Fibroblast of gingiva (primary cell): ENCODE measurements at places on chromosomes 5 and 9.

DNA sequence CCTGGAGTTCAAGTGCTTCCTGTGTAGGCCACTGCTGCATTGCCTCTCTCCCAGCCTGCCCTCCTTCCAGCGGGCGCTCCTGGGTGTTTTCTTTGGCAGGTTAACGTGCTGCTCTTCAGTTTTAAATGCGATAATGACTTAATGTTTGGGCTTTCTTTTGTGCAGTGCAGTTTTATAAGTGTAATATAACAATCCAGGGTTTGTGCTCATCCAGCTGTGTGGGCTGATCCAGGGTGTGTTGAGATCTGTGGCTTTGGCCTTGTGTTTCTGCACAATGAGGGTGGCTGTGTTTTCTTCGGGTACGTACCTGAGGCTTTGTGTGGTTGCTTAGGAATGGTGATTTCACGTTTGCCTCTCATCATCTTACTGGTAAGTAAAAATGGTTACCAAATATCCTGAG lies 50.6 kb downstream of the PCSK5 start:
- DNase-seq: no peak

DNA sequence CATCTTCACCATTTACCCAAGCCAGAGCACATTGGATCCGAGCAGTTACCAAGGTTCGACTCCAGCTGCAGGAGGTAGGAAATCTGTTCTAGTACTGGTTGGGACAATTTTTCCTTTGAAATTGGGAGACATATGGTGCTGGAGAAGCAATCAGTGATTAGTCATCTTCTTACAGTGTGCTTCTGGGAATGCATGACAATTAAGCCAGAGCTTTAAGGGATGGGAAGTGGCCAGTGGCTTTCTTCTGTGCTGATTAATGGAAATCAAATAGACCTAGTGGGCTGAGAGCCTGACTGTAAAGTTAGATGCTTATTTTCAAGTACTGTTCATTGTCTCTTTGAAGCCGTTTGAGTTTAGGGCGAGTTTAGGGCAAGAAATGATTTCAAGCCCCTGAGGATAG lies 152.1 kb downstream of the UNC13B start:
- DNase-seq: peak; percentile 45

GRCh38 chr9:5205071-5205470 lies 19.6 kb upstream of the INSL6 start:
- no peak for DNase-seq

- DNase-seq: peak; percentile 46
Observed at GRCh38 chr9:34686732-34687131, 4.3 kb downstream of the CCL19 start.

- no peak for DNase-seq
Observed at GRCh38 chr5:135192351-135192750, 158.3 kb upstream of the PITX1 start.

DNA sequence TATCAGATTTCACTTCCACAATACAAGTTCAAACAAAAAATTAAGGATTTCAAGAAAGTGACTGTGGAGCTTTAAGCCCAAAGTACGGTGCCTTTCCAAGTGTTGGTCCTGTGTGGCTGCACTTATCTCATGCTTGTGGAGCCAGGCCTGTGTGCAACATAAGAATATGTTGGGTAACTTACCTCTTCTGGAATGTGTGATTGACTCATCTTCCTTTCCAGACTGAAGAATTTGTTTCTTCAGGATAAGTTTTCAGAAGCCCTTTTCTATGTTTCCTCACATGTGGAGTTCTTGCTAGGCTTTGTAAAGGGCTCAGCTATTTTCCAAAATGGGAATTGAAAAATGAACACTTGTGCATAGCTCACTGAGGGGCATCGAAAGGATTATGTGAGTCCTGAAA lies 485.1 kb upstream of the PAPPA start:
- DNase-seq: peak; percentile 87

DNA sequence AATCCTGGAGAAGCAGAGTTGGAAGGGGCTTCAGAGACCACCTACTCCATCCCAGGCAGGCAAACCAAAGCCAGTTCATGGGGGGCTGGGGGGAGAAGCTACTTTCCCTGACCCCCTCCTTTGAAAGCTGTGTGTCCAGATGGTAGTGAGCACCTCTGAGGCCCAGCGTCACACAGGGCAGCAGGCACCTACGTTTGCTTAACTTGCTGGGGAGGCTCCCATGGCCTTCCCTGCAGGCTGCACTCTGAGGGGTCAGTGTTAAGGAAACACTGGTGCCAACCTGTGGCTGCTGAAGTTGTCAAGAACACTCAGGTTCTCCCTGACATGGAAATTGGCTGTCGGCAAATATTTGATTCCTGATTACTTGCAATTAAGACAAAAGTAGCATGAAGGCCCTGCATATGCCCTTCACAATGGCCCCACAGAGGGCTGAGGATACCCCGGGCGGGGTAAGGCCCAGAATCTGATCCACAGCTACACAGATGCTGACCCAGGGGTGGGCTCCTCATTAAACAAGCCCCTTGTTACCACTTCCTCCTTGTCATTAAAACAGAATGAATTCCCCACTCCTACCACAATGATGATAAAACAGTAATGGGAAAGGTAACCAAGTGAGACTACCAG lies 208.5 kb downstream of the FSTL4 start:
- no peak for DNase-seq

DNA sequence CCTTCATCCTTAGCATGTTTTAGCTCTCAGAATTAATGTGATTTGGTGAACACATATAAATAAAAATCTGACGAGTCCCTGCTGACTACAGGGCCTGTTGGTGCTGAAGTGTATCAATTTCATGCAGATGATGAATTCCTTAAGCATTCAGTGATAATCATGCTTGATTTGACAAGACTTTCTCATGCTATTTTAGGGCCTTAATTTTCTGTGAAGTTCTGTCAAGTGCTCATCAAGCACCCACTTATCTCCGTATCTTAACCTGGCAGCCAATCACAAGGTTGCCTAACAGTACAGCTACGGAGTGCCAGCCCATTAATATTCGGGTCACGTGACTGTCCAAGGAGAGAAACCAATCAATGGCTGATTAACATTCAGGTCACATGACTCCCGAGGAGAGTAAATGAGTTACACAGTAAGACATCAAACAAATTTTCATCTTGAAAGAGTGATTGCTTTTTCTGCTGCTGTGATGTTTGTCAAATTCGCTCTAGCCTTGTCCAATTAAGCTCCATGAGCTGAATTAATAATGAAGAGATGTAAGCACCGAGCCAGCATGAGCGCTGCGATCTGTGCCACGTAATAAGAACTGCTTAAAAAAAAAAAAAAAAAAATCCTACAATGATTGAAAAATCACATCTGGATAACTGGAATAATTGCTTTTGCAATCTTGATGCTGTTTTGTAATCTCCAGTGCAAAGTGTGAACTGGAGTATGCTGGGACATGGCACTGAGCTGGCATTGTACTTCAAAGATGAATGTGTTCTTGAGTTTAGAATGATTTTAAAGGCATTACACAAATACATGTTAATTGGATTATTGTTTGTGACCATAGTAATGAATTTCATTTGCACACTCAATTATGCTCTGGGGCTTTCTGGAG lies 104.3 kb upstream of the SPATA31D4 start:
- DNase-seq: peak; percentile 45

DNA sequence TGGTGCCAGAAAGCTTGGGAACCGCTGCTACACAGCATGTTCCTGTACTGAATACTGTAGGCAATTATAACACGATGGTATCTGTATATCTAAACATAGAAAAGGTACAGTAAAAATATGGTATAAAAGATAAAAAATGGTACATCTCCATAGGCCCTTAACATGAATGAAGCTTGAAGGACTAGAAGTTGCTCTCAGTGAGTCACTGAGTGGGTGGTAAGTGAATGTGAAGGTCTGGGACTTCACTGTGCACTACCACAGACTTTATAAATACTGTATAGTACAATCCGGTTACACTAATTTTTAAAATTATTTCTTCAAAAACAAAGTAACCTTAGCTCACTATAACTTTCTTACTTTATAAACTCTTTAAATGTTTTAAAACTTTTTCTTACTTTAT lies 819.9 kb upstream of the GRAMD2B start:
- DNase-seq: no peak

GRCh38 chr5:179373961-179374505 lies 28.8 kb upstream of the ADAMTS2 start:
- DNase-seq: no peak

GRCh38 chr5:68047035-68047434 lies 168.5 kb upstream of the PIK3R1 start:
- peak; percentile 89 for DNase-seq

DNA sequence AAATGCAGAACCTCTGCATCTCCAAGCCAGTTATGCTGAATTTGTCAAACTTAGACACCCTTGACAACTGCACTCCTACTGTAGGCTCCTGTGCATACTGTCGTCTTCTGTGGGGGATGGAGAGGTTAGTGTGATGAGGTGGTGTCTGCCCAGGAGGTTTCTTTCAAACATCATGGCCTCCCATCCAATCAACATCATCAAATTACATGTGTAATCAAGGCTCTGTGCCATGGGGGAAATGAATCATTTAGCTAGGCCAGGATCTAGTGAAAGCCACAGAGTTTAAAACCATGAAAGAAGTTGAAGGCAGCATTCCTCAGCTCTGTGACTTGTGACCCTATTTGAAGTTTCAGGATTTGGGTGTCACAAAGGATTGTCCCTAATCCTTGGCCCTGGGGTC lies 240.6 kb downstream of the MARCHF11 start:
- DNase-seq: peak; percentile 55

DNA sequence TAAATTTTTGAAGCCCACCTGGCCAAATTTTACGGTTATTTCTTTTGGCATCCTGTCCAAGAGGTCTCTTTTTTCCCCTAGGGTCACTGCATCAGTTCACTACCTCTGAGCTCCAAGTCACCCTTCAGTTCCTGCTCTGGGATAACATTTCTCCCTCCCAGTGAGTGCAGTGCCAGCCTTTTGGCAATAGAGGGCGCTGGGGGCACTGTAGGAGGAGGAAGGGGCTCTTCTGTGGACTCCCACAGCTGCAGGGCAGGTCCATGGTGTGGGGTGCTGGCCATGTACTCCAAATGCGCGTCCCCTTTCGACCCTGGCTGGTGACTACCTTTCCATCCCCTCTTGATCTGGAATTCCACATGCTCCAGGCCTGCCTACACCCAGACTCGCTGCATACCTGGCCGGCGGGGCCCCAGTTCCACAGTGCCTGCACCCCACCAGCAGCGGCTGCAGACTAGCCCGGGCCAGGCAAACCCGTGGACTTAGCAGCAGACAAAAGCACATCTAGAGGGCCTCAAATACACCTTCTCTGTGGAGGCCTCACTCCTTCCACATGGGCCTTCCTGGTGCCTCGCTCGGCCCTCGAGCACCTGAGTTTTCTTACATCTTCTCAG lies 20.3 kb upstream of the NINJ1 start:
- no peak for DNase-seq

DNA sequence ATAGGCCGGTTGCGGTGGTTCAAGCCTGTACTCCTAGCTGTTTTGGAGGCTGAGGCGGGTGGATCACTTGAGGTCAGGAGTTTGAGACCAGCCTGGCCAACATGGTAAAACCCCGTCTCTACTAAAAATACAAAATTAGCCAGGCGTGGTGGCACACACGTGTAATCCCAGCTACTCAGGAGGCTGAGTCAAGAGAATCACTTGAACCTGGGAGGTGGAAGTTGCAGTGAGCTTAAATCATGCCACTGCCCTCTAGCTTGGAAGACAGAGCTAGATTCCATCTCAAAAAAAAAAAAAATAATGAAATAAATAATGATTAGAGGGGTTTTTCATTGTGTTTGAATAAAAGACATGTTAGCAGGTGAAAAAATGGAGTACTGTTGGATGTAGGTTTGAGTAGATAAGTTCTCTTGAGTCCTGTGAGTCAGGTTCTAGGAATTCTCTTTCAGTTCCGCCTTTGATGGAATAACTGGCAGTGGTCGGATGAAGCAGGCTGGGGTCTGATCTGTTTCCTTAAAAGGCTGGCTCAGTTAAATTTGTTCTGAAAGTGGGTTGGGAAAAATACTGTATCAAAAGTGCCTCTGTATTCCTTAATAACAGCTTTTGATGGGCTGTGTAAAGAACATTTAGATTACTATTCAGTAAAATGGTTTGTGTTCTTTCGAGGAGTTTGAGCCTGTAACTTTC lies 73.2 kb downstream of the AOPEP start:
- no peak for DNase-seq

DNA sequence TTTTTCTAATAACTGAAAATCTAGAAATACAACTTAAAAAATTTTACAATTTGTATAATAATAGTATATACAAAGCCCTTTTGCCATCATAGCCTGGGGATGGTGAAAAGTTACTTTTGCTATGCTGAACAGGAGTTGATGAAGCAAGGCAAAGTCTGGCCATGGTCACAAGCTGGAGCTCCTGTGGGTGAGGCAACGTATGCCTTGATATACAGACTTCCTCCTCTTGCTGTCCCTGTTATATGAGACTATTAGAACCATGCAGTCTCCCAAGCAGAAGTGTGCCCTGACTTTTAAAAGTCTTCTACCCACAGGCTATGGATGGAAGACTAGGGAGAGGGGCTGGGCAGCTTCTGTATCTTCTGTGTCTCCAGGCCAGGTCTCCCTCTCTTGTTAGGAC lies 15.7 kb downstream of the FAM151B start:
- no peak for DNase-seq

GRCh38 chr9:92715488-92716231 lies 45.7 kb upstream of the IPPK start:
- no peak for DNase-seq

- no peak for DNase-seq
Observed at GRCh38 chr9:101247297-101247696, 137.5 kb downstream of the BAAT start.

- DNase-seq: peak; percentile 72
Observed at GRCh38 chr5:40428126-40428525, 251.6 kb upstream of the PTGER4 start.

GRCh38 chr5:81136557-81136956 lies 96.6 kb upstream of the CKMT2 start:
- DNase-seq: no peak

DNA sequence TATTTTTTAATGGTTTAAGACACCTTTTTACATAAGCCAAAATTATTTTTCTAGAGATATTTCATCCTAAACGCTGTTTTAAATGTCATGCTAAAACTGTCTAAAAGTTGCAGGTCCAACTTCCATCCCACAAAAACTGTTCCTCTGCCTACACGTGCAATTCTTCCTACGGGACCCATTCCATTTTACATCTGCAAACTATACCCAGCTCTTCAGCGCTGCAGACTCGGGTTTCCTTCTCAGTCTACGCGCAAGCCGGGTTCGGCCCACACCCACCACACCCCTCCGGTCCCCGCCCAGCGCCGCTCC lies 8.7 kb downstream of the RANBP6 start:
- DNase-seq: peak; percentile 79

DNA sequence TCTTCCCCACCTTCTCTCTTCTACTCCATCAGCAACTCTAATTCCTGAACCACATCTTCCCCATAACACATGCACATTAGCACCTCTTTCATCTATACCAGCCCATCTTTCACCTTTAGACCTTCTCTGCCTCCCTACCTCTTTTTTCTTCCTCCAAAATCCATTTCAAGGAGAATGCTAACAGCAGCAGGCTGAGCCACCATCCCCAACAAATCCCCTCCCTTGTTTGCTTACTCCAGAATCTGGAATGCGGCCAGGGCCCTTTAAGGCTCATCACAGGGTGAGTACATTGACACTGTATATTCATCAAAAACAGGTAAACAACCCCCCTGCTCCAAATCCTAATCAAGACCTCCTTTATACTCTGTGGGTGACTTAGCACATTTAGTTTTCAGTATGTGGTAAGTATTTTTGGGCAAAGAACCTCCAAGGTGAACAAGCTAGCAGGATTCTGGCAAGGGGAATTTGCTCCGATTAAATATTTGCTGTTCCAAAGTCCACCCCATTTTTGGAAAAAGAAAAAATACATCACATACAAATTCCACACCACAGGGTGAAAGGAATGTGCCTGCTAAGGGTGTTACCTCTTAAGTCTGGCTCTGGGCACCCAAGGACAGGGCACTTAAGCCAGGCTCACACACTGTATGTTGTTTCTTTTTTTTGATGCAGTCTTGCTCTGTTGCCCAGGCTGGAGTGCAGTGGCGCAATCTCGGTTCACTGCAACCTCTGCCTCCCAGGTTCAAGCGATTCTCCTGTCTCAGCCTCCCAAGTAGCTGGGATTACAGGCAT lies 71.4 kb downstream of the SERINC5 start:
- DNase-seq: no peak
